ENCODE measurements at places on chromosomes 5 and 9.

- H3K4me1 ChIP-seq: no peaks in the 10 kb centered on the region
- H3K27me3 ChIP-seq: no peaks in the 10 kb centered on the region
- no peak for DNase-seq
- H3K36me3 ChIP-seq: no peaks in the 10 kb centered on the region
- no peak overlapping the region for H3K4me3 ChIP-seq
These were observed 117.3 kb upstream of the PLPPR1 start for GRCh38 chr9:100911273-100911672.

DNA sequence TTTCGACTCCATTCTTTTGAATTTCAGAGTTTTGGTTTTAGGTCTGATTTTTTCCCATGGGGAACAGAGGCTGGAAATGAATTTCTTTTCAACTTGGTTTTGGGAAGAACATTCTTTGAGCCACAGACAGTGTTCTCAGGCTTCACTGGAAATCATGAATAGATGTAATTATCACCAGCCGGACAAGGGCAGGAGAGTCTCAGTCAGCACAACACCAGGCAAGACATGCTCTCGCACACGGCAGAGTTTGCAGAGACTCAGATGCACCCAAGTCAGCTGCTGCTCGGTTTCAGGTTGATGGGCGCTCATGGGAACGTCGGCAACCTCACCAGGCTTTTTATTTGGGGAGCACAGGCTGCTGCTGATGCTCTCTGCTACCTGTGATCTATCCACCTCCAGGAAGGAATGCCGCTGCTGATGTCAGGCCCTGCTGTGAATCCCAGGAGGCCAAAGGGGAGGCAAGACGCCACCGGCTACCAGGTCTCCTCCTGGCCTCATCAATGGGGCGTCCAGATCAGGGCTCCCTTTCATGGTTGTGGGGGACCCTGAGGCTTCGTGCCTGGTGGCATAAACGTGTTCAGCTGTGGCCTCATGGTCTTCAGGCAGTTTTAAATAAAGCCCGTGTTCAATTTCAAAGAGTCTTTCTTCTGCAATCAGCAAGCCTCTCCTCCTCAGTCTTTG lies 332.3 kb upstream of the IRX4 start:
- H3K4me1 ChIP-seq: no peaks in the 10 kb centered on the region
- no peaks in the 10 kb centered on the region for H3K36me3 ChIP-seq
- no peak for DNase-seq
- H3K27ac ChIP-seq: no peak overlapping the region
- no peaks in the 10 kb centered on the region for H3K27me3 ChIP-seq
- no peak overlapping the region for H3K4me3 ChIP-seq

GRCh38 chr5:122967085-122967484 lies 69.4 kb downstream of the PPIC start:
- H3K4me3 ChIP-seq: no peak overlapping the region
- H3K27ac ChIP-seq: no peak overlapping the region

DNA sequence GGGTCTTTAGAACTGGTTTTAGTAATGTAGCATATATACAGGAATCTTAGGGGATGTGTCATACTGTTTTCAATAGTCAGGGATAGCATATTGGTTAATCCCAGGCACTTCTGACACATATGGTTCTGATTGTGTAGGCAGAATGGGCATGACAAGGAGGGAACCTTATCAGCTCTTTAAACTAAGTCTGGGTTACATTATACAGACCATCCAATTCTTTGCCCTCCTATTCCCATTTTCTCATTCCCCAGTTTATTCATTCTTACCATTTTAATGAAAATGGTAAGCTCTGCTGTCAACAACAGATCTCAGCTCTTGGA lies 85.1 kb downstream of the NDUFAF2 start:
- no peaks in the 10 kb centered on the region for H3K4me1 ChIP-seq
- H3K27ac ChIP-seq: no peak overlapping the region
- H3K27me3 ChIP-seq: no peaks in the 10 kb centered on the region

GRCh38 chr5:106399391-106399790 lies 1271.3 kb downstream of the EFNA5 start:
- H3K4me1 ChIP-seq: no peaks in the 10 kb centered on the region
- no peak for DNase-seq

GRCh38 chr9:76107482-76107881 lies 217.0 kb downstream of the PCSK5 start:
- H3K36me3 ChIP-seq: no peaks in the 10 kb centered on the region
- no peak overlapping the region for H3K27ac ChIP-seq
- DNase-seq: no peak
- no peak overlapping the region for H3K4me3 ChIP-seq

GRCh38 chr9:105024529-105024928 lies 96.6 kb upstream of the ABCA1 start:
- DNase-seq: no peak
- no peak overlapping the region for H3K4me3 ChIP-seq
- no peak overlapping the region for H3K27ac ChIP-seq
- H3K36me3 ChIP-seq: no peaks in the 10 kb centered on the region

DNA sequence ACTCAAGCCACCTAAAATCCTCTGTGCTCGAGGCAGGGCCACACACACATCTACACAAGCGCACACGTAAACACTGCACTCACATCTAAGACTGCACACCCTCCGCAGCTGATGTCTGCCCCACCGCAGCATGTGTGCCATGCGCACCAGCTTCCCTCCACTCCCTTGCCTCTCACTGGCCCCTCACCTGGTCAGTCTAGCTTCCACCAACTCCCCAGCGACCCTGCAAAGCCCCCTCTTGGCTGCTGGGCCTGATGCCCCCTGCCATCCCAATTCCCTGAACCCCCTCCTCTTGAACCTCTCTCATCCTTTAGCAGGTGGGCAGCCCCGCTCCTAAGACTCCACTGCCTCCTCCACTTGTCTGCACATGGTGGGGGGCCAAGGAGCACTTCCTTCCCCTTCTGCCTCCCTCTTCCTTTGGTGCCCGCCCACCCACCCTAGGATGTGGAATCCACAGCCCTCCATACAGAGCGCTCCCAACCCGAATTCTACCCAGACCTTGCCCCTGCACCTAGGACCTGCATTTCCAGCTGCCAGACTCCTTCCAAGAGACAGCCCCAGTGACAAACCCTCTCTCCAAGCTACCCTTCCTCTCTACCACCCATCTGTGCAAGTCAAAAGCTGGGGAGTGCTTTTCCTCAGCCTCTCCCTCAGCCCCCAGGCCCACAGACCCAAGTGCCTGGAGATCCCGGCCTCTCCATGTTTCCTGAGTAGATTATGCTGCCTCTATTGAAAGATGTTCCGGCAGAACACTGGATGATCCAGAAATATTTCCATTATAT lies 23.9 kb downstream of the ADAMTS2 start:
- no peak overlapping the region for H3K4me3 ChIP-seq
- no peaks in the 10 kb centered on the region for H3K36me3 ChIP-seq
- no peak overlapping the region for H3K27ac ChIP-seq
- no peaks in the 10 kb centered on the region for H3K27me3 ChIP-seq
- H3K4me1 ChIP-seq: no peaks in the 10 kb centered on the region
- no peak for DNase-seq

DNA sequence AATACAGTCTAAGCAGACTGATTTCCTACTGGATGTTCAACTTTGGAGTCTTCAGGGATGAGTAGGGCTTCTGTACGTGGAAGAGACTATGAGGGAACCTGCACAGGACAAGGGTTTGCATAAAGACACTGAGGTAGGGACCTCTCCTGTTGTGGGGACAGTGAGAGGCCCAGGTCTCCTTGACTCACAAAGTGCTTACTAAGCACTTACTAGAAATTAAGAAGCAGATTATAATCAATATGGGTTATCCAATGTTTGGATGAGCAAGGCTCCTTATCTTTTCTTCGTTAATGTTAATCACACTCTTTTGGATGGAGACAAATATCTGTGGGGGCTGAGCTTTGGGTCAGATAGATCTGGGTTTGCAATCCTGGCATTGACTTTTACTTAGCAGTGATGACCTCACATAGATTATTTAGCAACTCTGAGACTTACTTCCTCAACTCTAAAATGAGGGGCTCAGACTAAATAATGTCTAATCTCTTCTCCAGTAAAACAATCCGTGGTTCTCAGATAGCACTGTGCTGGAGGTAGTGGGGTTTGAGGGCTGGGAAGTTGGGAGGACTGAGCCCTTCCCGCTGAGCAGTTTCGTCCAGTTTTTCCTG lies 45.9 kb downstream of the PDCD1LG2 start:
- peaks cover 25% of the 10 kb centered on the region for H3K4me1 ChIP-seq
- no peak overlapping the region for H3K4me3 ChIP-seq
- H3K27ac ChIP-seq: no peak overlapping the region
- peaks cover 32% of the 10 kb centered on the region for H3K36me3 ChIP-seq
- H3K27me3 ChIP-seq: no peaks in the 10 kb centered on the region
- DNase-seq: no peak

GRCh38 chr5:154380263-154380662 lies 65.5 kb upstream of the SAP30L start:
- DNase-seq: no peak
- no peak overlapping the region for H3K4me3 ChIP-seq
- no peaks in the 10 kb centered on the region for H3K27me3 ChIP-seq

- H3K36me3 ChIP-seq: peaks cover 15% of the 10 kb centered on the region
- H3K4me3 ChIP-seq: no peak overlapping the region
- H3K4me1 ChIP-seq: peaks cover 10% of the 10 kb centered on the region
- no peak for DNase-seq
These were observed 16.8 kb downstream of the CLINT1 start for GRCh38 chr5:157842185-157842584.

DNA sequence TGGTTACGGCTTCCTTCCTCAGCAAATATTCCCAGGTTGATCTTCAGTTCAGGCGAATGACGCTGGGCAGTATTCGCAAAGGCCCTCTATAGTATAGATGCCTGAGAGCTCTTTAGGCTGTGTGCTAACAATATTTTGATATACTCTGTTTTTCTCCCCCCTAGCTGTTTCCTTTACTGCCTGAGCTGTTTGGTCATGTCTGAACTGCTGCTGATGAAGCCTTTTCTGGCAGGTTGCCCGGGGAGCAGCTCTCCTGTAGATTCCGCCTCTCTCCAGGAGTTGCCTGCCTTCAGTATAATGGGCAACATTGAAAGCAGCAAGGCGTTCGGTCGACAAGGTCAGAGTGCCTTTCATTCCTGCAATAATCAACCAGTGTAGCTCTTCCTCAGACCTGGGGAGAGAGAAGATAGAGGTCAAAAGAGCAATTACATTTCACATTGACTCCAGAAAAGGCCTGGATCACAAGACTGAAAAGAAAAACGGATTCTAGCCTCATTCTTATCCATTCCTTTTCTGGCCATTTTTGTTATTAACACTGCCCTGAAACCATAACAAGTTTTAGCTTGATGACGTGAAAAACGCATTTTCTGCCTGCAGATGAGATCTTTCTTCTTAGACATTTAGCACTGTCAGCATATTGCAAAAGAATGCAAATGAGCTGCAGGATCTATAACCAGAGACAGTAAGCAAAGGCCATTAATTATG lies 60.1 kb upstream of the ZNF608 start:
- no peak overlapping the region for H3K4me3 ChIP-seq
- H3K27ac ChIP-seq: no peak overlapping the region
- no peaks in the 10 kb centered on the region for H3K4me1 ChIP-seq
- no peaks in the 10 kb centered on the region for H3K27me3 ChIP-seq
- H3K36me3 ChIP-seq: no peaks in the 10 kb centered on the region

GRCh38 chr9:83981126-83981871 lies 694 bp downstream of the RMI1 start:
- peak overlapping the region; percentile 99 for H3K4me3 ChIP-seq
- H3K4me1 ChIP-seq: peaks cover 34% of the 10 kb centered on the region
- peak; percentile 40 for DNase-seq

- no peaks in the 10 kb centered on the region for H3K27me3 ChIP-seq
- no peaks in the 10 kb centered on the region for H3K36me3 ChIP-seq
- H3K4me1 ChIP-seq: no peaks in the 10 kb centered on the region
- no peak overlapping the region for H3K27ac ChIP-seq
These were observed 64.1 kb downstream of the PDE4D start for GRCh38 chr5:59829386-59829785.

DNA sequence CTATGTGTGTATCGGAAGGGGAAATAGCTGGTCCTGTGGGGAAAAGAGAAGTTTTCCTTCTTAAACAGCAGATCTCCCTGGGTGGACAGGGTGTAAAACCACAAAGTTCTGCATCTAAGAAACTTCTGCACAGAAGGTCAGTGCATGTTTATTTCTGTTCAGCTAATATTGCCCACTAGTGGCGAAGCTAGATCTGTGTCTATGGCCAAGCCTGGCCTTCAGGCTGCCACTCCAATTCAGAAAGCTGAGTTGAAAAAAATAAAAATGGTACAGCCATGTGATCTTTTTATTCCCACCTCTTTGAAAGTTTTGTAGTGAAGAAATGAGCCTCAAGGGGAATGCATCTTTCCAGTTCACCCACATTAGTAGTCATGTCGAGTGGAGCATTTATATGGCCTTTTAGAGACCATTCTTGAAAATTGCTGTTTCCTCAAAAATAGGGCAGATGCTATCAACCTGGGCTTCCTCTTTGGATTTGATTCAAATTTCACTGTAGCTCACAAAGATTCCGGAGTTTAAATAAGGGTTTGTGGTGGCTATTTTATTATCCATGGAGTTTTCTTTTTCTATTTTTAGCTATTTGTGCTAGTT lies 488.0 kb downstream of the PRELID2 start:
- H3K4me3 ChIP-seq: no peak overlapping the region
- no peaks in the 10 kb centered on the region for H3K36me3 ChIP-seq
- H3K27me3 ChIP-seq: no peaks in the 10 kb centered on the region
- H3K4me1 ChIP-seq: no peaks in the 10 kb centered on the region
- no peak overlapping the region for H3K27ac ChIP-seq
- no peak for DNase-seq

DNA sequence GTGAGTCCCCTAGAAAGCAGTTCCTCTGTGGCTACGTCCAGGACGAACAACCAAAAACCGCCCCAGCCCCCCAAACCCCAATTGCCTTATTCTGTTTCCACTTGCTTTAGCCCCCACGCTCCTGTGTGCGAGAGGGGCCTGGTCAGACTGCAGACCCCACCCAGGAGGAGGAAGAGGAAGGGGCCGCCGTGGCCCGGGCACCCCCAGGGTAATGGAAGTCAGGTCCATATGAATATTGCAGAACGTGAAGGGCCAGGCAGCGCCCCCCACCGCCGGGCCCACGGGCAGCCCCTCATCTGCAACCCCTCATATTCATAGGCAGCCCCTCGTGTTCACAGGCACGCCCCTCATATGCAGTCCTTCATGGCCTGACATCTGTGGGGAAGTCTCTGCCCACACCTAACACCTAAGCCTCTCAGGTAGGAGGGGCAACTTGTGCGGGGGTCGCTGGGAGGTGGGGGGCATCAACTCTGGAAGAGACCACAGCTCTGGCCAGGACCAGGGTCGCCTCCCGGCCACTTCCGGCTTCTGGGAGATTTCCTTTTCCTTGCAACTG lies 37.7 kb upstream of the PLEKHG4B start:
- H3K4me3 ChIP-seq: peak overlapping the region; percentile 43
- no peak overlapping the region for H3K27ac ChIP-seq
- DNase-seq: no peak
- H3K36me3 ChIP-seq: no peaks in the 10 kb centered on the region
- no peaks in the 10 kb centered on the region for H3K4me1 ChIP-seq

Data from T-helper 2 cell treated with Interferon-gamma antibody and Interleukin-4, amounts not matched to agents 5 μg/mL and 100 μg/mL, for 36 hours (primary cell).